HFFc6 (cell line): ENCODE measurements at places on chromosomes 1 and 21. TPM values are rescaled to one million over a fixed set of nuclear protein-coding genes. Genes with fewer than 3 reads are reported as not detected.

- no peak for DNase-seq
- peaks cover 10% of the 10 kb centered on the region for H3K4me1 ChIP-seq
- H3K27me3 ChIP-seq: no peaks in the 10 kb centered on the region
- peaks cover 4% of the 10 kb centered on the region for H3K36me3 ChIP-seq
Measured at GRCh38 chr1:21216835-21217811, 40.4 kb upstream of the EIF4G3 start.

DNA sequence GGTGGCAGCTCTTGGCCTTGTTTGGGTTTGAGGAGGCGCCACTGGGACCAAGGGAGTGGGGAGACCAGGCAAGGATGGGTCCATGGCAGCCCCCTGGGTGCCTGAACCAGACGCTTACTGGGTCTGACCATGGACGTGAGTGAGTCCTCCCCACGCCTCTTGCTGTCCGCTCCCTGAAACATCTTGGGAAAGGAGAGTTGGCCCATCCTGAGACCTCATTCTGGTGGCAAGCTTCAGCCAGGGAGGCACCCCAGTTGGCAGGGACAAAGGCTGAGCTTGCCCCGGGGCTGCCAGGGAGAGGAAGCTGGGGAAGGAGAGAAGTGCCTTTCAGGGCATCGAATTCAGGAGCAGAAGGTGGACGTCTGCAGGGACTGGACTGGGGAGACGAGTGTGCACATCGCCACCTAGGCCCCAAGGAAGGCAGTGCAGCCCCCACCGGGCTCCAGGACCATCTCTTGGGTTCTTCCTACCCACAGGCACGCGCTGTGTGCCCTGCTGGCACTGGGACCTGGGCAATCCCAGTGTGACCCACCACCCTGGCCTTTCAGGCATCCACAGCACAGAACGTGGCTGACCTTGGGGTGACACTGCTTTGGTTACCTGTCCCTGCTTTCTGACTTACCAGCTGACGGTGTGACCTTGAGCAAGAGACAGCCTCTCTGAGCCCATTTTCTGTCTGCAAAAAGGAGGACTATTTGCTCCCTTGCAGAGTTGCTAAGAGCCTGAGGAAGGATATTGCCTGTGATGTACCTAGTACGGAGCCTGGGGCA lies 132.9 kb upstream of the WNT4 start:
- H3K4me1 ChIP-seq: peaks cover 9% of the 10 kb centered on the region
- H3K27ac ChIP-seq: no peak overlapping the region
- H3K4me3 ChIP-seq: no peak overlapping the region
- peaks cover 25% of the 10 kb centered on the region for H3K27me3 ChIP-seq
- peak; percentile 28 for DNase-seq
- H3K36me3 ChIP-seq: no peaks in the 10 kb centered on the region

GRCh38 chr1:162276493-162276892 lies 100.2 kb downstream of the SPATA46 start:
- H3K4me1 ChIP-seq: no peaks in the 10 kb centered on the region
- H3K36me3 ChIP-seq: no peaks in the 10 kb centered on the region
- peak; percentile 19 for DNase-seq
- H3K27ac ChIP-seq: no peak overlapping the region

Gene CYP4X1
- total RNA-seq: not detected in 2 replicates

Gene SPRR1B
- total RNA-seq: not detected in 2 replicates

- no peak overlapping the region for H3K4me3 ChIP-seq
- DNase-seq: no peak
- peaks cover 3% of the 10 kb centered on the region; the same call in 1 of the 2 replicates for H3K27me3 ChIP-seq
- H3K36me3 ChIP-seq: peaks cover 5% of the 10 kb centered on the region; the same call in 1 of the 2 replicates
- H3K4me1 ChIP-seq: peaks cover 27% of the 10 kb centered on the region
- no peak overlapping the region for H3K27ac ChIP-seq
Measured at GRCh38 chr1:209786146-209786545, 1.8 kb upstream of the C1orf74 start.

- no peak overlapping the region for H3K27ac ChIP-seq
- DNase-seq: no peak
- H3K27me3 ChIP-seq: peaks cover 6% of the 10 kb centered on the region
- H3K4me3 ChIP-seq: no peak overlapping the region
Measured at GRCh38 chr1:30696831-30697230, 26.6 kb downstream of the MATN1 start.

Gene PGLYRP4
- total RNA-seq: not detected in 3 replicates

DNA sequence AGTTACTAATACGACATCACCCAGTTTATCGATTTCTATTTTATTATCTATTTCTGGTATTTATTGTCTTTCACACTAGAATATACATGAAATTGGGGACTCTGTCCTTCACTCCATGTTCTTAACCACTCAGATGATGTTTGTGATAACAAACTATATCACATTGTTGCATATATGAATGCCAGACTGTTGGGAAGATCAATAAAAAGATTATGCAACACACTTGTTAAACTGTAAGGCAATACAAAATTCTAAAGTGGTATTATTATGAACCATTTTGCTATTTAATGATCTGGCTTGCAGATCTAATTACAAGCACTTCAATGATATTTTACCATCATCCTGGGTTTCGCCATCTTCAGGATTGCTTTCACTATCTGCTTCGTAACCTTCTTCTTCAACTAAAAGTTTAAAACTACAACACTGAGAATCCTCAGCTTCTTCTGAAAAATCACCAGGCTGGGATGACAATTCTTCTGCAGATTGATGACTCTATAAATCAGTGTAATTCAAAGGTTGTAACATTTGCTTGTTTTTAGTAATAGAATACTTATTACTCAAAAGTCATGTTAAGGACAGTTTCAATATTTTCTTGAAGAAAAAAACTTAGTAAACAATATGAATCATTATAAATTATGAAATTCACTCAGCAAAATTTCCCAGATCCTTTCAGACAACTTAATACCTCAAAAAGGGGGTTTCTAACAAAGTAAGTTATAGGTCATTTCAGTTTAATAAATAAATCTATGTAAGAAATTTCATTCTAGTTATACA lies 63.9 kb downstream of the LYST start:
- no peaks in the 10 kb centered on the region; the same call in 1 of the 2 replicates for H3K27me3 ChIP-seq
- H3K27ac ChIP-seq: no peak overlapping the region
- H3K4me1 ChIP-seq: peaks cover 8% of the 10 kb centered on the region
- no peak overlapping the region for H3K4me3 ChIP-seq

- H3K36me3 ChIP-seq: no peaks in the 10 kb centered on the region
- peak overlapping the region; percentile 36 for H3K4me3 ChIP-seq
- peaks cover 2% of the 10 kb centered on the region for H3K27me3 ChIP-seq
- peak overlapping the region; percentile 67 for H3K27ac ChIP-seq
- peaks cover 52% of the 10 kb centered on the region for H3K4me1 ChIP-seq
Measured at GRCh38 chr1:23537296-23537973, 6.4 kb upstream of the E2F2 start.

DNA sequence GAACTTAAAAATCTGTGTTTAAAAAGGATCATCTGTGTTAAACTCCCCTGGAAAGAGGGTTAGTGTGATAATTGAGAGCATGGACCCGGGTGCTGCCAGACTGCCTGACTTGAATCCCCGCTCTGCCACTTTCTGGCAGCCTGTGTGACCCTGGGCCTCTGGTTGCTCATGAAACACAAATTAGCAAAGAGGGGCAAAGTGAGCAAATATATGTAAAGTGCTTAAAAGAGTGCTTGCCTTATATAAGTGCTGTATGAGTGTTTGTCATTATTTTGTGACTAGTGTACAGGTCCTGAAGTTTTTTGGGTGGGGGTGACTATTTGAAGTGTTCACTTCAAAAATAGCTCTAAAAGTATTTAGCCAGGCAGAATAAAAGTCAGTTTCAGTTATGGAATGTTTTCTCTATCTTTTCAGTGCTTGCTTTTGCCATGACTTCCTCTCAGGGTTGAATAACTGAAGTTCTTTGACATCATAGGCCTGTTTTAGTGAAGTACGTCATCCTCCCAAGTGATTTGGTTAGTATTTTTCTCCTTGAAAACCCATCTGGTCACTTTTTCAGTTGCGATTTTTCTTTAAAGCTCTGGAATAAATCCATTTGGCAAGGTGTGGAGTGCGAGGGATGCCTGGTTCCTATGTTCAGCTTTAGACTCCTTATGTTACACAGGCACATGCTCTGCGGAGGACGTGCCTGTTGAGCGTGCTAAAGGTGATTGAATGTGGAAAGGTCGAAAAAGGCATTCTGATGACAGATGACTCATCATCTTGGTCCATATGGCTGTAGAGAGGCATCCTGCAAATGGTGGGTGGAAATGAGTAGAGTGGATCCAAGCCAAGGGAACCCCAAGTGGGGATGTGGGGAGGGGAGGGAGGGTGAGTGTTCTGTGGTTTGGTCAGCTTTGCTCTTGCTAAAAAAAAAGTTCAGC lies 47.8 kb downstream of the AK4 start:
- H3K36me3 ChIP-seq: no peaks in the 10 kb centered on the region
- H3K4me1 ChIP-seq: peaks cover 17% of the 10 kb centered on the region
- no peak overlapping the region for H3K4me3 ChIP-seq
- peaks cover 24% of the 10 kb centered on the region for H3K27me3 ChIP-seq

GRCh38 chr1:94757931-94758330 lies 62.2 kb upstream of the SLC44A3 start:
- peaks cover 36% of the 10 kb centered on the region for H3K4me1 ChIP-seq
- H3K4me3 ChIP-seq: no peak overlapping the region
- no peak overlapping the region for H3K27ac ChIP-seq
- no peak for DNase-seq
- H3K27me3 ChIP-seq: peaks cover 4% of the 10 kb centered on the region; the same call in 1 of the 2 replicates

DNA sequence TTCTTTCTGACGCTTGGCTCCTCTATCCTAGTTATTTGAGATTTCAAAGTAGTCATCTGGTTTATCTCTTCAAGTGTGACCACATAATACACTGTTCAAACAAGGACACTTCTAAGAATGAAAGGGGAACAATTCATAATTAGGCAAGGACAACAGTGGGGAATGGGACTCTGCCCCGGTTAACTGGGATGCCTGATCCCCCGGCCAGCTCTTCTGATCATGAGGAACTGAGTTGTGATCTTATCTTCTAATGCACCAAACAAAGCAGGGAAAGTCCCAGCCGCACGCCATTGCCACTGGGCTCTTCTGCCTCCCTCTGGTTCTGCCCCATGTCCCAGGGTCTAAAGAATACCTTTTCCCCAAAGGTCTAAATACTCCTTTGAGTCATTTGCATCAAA lies 158.2 kb upstream of the IRF2BP2 start:
- no peak overlapping the region for H3K4me3 ChIP-seq
- H3K27ac ChIP-seq: no peak overlapping the region
- no peaks in the 10 kb centered on the region for H3K27me3 ChIP-seq

DNA sequence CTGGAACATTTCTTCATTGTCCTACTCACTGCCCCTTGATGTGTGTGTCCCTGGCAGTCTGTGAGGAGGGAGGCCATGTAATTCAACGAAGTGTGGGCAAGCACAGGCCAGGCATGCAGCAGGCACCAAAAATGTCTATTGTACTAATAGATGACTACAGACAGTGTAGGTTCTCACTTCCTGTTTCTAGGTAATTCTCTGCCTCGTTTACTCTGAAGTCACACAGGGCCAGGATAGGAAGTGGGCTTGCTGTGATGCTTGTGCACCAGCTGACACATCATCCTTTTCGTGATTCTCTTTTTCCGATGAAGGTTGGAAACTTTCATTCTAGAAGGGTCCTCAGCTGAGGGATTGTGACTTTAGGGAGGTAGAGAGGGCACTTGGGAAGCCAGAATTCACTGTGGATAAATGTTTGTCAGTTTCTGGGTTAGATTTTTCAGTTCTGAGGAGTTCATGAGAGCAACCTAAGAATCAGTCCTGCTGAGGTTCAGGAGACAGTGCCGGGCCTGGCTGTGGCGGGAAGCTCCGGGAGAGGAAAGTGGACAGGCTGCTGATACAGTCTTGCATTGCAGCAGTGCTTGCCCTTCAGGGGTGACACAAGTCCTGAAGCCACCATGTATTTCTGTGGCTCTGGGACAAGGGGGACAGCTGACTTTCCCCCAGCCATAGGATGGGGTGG lies 4.3 kb upstream of the CSF1 start:
- H3K4me1 ChIP-seq: peaks cover 21% of the 10 kb centered on the region
- H3K27me3 ChIP-seq: peaks cover 4% of the 10 kb centered on the region
- H3K36me3 ChIP-seq: no peaks in the 10 kb centered on the region
- no peak overlapping the region for H3K4me3 ChIP-seq

GRCh38 chr1:173682184-173682583 lies 12.5 kb upstream of the ANKRD45 start:
- no peaks in the 10 kb centered on the region for H3K4me1 ChIP-seq
- H3K36me3 ChIP-seq: no peaks in the 10 kb centered on the region
- H3K4me3 ChIP-seq: no peak overlapping the region
- DNase-seq: no peak

Gene SPRR5
- not detected in 3 replicates for total RNA-seq

DNA sequence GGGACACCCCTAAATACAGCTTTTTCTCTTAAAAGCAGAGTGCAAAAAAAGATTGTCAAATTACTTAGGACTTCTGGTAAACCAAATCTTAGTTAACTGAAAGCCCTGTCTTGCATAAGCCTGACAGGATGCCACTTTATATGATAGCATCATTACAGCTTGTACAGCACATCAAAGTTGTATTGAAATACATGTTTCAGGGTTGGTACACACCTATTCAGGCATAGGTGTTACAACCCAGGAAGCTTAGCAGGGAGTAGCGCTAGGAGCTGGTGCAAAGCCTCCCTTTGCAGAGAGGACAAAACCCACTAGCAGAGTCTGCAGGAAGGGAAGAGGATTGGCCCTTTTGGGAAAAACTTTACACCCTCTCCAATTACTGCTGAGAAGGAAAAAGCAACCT lies 258.9 kb upstream of the SGIP1 start:
- no peak overlapping the region for H3K4me3 ChIP-seq
- no peaks in the 10 kb centered on the region for H3K36me3 ChIP-seq
- peaks cover 66% of the 10 kb centered on the region for H3K4me1 ChIP-seq
- H3K27me3 ChIP-seq: peaks cover 4% of the 10 kb centered on the region; the same call in 1 of the 2 replicates
- peak overlapping the region; percentile 83 for H3K27ac ChIP-seq
- no peak for DNase-seq

Gene ACTA1
- total RNA-seq: not detected in 3 replicates

Gene HHAT
- 2.8 and 3.2 TPM in 2 replicates for total RNA-seq

Gene KCNJ9
- not detected in 3 replicates for total RNA-seq

Gene KCNK2
- 52.4 to 90.3 TPM (median 56.6 TPM) in 3 replicates for total RNA-seq

Gene NMNAT2
- total RNA-seq: 22.6 to 31.4 TPM (median 29.5 TPM) in 3 replicates

DNA sequence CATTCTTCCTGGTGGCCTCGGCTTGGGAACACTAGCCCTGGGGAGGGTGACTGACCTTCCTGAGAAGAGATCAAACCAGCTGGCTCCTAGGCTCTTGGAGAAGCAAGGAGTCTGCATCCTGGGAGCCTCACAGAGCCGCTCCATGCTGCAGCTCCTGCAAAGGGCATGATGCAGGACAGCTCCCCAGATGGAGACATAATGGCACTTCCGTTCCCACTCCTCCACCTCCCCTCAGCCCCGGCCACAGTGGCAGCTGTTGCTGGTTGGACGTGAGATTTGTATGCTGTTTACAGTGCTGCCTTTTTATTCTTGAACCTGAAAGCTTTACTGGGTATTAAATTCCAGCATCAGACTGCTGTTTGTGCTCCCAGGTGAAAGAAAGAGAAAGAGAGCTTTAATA lies 83.7 kb upstream of the CTTNBP2NL start:
- H3K27me3 ChIP-seq: peaks cover 51% of the 10 kb centered on the region
- H3K4me3 ChIP-seq: no peak overlapping the region
- DNase-seq: no peak
- no peak overlapping the region for H3K27ac ChIP-seq
